ENCODE measurements at places on chromosomes 6 and 20.

- no peak for DNase-seq
These were observed 97.5 kb upstream of the ZBTB24 start for GRCh38 chr6:109580519-109580918.

DNA sequence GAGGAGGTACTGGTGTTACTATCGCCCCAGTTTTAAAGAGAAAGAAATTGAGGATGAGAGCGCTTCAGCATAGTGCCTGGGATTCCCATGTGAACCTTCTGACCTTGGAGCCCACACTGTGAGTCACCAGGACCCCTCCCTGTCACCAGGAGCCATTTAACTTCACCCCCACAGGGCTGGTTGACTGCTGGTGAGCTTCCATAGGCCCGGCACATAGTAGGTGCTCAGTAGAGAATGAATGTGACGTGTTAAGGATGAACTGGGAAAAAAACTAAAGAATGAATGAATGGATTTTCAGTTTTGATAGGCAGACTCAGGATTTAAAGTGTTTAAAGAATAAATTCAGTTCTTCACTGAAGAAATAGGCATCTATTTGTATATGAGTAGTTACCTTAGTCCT lies 53.3 kb upstream of the KIF25 start:
- DNase-seq, result no peak

DNA sequence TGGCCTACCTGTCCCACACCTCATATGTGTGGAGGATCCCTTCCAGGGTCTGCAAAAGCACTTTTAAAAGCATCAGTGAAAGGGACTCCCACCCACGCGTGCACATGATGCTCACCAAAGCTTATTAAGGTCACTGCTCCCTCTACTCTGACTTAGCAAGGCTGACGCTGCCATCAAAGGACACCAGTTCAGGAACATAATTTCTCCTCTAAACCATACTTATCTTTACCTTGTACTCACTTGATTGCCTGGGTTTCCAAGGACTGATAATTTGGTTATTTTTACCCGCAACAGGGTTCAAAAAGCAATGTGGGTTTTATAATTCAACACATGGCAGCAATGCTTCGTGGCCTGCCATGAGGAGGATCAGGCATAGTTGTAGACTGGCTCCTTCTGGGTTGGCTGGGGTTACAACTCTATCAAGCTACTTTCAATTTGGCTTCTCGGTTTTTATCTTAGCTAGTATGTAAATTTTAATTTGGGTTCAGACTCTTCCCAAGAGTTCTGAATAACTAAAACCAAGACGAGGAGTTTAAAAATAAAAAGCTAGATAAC lies 52.2 kb upstream of the EMILIN3 start:
- no peak for DNase-seq

GRCh38 chr20:43744966-43745730 lies 18.3 kb upstream of the GTSF1L start:
- DNase-seq, result peak; percentile 43

DNA sequence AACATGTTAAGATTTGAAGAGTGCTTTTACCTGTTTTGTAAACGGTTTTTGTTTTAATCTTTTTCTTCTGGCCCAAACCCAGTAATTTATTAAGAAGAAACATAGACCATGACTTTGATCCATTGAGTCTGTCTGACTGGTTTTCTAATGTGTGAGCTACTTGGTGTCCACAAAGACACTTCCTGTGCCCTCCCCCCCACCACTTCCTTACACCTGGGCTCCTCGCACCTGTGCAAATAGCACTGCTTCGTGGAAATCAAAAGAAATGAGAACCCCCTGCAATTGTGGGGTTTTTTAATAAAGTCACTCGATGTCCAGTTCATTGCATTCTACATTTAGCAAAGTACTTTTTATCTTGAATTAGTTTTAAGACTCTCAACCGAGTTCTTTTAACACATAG lies 65.5 kb downstream of the SMOC2 start:
- no peak for DNase-seq

DNA sequence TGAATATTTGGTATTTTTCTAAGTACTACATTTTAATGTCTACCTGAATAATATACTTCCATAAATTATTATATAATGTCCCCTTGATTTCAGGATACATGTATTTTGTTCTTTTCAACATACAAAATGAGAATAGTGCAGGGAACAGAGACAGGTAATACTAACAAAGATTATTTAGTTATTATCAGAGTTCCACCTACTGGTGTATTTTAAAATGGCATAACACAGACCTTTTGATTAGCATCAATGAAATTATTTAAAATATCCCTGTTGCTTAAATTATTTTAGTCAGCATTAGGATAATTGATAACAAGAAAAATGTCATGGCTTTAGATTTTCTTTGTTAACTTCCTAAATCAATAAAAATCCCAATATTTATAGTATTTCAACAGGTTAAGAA lies 184.0 kb downstream of the PRDM13 start:
- peak; percentile 25 for DNase-seq

DNA sequence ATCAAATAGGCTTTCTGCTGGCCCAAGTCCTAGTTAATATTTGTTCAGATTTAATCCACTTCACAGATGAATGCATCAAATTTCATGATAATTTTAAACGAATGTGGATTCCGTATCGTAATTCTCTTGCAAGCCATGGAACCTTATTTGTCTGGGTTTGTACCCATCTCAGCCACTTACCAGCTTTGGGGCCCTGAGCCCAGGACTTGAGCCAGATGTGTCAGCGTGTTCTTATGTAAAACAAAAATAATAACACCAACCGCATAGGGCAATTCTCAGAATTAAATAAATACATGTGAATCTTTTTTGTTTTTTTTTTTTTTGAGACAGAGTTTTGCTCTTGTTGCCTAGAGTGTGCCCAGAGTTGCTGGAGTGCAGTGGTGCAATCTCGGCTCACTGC lies 282.5 kb upstream of the PLCB4 start:
- no peak for DNase-seq
